ENCODE measurements at places on chromosomes 3 and 15. TPM values are rescaled to one million over a fixed set of nuclear protein-coding genes. Genes with fewer than 3 reads are reported as not detected.

- DNase-seq = no peak
Observed at GRCh38 chr3:81105206-81105605, 656.2 kb downstream of the GBE1 start.

GRCh38 chr3:175983379-175983778, 1124.2 kb downstream of the NAALADL2 start:
- DNase-seq = no peak

DNA sequence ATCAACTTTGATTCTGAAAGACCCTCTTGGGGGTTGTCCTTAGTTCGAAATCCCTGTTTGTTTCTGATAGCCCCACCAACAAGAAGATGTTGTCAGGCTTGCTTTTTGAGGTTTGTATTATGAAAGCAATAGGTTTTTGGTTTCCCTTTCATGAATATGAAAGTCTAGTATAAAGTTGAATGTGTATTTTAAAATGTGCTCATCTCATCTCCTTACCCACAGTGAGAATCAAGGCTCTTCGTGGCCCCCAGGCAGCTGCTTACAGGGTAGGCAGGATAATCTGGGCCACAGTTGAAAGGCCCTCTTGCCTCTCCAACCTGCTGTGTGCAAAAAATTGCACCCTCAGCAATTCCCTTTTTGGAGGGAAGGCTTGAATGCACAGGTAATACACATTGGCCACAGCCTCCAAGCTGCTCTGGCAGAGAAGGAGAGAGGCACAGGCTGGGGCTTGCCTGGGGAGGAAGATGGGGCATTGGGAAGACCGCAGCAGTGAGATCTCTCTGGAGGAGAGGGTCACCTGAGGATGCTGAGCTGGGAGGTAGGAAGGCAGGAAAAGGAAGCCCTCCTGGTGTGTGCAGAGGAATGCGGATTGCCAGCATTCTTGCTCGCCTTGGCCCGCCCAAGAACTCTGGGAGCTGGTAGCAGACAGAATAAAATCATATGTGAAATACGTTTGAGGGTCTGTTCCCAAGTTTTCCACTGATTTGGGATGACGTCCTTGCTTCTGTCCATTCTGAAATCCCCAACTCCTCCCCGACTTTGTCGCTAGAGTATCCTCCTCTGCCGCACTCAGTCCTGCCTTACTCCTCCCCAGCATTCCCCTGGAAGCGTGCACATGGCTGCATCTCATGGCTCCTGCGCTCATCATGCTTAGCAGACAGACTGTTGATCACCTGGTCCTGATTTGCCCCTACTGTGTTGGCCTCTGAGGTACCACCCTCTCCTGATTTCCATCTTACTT, 196.4 kb downstream of the RPLP1 start:
- DNase-seq = no peak

- no peak for DNase-seq
Observed at GRCh38 chr15:39585389-39585841, 4.5 kb downstream of the THBS1 start.

DNA sequence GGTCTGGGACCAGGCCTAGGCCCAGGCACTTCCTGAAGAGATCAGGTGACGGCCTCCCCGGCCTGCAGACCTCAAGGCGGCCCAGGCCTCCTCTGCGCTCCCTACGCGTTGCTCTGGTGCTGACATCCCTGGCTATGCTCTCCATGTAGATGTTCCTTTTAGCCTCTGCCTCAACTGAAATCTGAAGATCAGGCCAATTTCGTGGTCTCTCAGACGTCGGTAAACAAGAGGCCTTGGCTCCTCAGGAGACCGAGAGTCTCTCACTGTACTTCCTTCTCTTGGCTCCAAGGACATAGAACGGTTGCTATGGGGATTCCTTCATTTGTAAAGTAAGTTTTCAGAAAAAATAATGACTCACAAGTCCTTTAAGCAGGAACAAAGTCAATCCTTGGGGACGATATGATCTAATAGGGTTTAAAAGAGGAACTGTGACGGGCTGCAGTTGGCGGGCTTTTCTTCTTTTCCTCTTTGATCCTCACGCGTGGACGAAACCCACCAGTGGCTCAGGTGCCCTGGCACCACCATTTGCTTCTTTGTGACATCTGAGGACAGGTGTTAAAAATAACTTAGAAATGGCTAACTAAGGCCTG, 55.6 kb upstream of the CGNL1 start:
- no peak for DNase-seq

DNA sequence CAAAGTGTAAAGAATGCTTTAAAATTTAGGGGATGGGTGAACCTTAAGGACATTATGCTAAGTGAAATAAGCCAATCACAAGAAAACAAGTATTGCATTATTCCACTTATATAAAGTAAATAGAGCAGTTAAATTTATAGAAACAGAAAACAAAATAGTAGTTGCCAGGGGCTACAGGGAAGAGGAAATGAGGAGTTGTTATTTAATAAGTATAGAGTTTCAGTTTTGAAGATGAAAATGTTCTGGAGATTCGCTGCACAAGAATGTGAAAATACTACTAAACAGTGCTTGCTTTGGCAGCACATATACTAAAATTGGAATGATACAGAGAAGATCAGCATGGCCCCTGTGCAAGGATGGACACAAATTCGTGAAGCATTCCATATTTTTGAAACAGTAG, 32.0 kb downstream of the DNAH12 start:
- DNase-seq = no peak

- no peak for DNase-seq
Observed at GRCh38 chr15:57993409-57994145, 71.9 kb downstream of the ALDH1A2 start.

GRCh38 chr15:55221090-55222011, 24.6 kb upstream of the RSL24D1 start:
- no peak for DNase-seq

DNA sequence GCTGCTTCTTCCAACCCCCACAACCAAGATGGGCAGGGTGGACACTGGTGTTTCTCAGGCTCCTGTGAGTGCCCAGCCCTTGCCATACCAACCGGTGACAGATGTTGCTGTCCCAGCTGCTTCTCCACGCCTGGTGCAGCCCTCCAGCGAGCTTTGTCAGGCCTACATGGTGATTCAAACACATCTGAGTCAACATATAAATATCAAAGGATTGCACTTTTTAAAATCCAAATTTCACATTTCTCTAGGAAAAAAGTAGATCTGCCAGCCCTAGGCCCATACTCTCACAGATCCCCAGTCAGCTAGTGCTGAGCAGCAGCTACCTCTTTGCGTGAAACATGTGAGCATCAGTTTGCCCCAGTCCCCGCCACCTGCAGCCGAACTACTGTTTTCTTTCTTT, 52.7 kb downstream of the RPN1 start:
- DNase-seq = no peak

DNA sequence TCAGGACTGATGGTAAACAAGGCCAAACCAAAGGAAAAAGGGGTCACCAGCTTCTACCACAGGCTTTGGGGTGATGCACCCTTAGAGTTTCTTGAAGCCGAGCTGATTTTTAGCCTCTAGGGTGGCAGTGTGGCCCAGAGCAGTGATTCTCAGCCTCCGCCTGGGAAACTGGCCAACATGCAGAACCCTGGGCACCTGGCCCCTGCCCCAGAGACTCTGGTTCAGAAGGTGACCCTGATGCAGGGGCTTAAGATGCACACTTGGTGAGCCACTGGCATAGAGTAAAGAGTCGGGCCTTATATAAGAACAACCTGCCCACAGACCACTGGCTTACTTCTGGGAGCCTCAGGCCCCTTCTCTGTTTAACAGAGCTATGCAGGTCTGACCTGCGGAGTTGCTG, 44.5 kb downstream of the SYNM start:
- DNase-seq = no peak

DNA sequence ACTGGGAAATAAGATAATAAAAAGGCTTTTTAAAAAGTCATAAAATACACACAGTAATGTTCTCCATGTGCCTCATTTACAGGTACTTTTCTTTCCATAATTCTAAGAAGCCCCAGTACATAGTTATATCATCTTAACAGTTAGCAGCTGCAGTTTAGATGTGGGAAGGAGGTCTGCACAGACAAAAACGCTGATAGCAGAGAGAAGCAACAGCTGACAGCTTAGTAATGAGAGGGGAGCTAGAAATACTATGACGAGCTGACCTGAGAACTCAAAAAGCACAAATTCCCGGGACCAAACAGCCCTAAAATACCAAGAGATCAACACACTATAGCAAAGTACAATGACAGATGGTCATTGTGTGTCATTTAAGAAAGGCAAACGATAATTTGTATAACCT, 36.7 kb upstream of the ARHGEF3 start:
- no peak for DNase-seq

GRCh38 chr3:3353153-3353552, 173.7 kb upstream of the CRBN start:
- DNase-seq = no peak

DNA sequence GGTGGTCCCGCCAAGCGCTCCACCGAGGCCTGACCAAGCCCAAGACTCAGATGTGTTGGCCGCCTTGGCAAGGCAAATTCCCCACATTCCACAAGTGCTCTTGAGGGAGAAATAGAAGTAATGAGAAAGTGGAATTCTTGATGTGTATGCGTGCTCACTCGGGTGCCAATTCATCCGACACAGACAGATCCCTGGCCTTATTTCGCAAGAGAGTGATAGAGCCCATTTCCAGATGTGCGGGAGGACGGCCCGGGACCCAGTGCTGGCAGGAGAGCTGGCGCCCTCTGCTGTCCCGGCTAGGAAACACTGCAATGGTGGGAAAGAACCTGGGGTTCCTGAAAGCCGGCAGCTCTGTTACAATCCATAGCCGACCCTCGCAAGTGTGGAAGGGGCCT, 76.0 kb downstream of the HMG20A start:
- peak; percentile 66 for DNase-seq

DNA sequence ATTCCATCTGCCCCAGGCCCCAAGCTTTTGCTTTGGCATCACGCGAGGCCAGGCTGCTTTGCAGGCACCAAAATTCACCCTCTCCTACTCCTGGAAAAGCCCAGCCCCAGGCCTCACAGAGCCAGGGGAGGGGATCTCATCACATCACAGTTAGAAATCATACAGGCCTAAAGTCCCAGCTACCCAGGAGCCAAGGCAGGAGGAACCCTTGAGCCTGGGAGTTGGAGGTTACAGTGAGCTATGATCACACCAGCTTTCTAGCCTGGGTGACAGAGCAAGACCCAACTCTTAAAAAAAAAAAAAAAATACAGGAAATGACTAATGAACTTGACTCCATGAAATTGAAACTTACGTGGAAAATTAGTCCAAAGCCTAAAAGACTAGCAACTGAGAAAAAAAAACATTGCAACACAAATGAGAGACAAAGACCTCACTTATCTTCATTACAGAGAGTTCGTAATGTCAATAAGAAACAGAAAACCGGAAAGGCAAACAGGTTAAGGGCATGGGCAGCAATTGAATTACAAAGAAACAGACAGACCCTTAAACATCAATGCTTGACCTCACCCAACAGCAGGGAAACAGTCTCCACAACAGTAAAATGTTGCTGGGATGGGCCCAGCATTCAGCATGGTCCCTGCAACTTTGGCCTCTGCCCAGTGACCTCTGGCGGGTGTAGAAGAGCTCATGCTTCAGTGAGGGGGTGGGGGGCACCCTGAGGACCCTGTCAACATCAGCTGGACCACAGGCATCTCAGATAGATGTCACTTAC, 151.5 kb downstream of the LRRK1 start:
- DNase-seq = no peak

DNA sequence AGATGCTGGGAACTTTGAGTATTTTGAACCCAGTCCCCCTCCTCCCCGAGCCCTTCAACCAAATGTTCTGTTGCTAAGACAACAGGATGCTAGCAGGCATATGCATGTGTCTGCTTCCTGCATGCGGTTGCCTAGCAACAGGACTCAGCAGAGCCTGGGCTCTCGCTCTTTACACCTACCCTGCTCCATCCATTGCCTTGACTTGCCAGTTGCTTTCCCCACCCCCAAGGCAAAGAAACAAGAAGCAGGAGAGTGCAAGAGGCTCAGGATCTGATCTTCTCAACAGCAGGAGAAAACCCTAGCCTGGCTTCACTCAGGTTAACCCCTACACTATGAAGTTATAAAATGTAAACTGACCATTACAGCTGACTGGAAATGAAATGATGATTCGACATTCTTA, 393.0 kb downstream of the IGSF11 start:
- no peak for DNase-seq

GRCh38 chr15:59406446-59406845, 31.5 kb upstream of the FAM81A start:
- DNase-seq = no peak

DNA sequence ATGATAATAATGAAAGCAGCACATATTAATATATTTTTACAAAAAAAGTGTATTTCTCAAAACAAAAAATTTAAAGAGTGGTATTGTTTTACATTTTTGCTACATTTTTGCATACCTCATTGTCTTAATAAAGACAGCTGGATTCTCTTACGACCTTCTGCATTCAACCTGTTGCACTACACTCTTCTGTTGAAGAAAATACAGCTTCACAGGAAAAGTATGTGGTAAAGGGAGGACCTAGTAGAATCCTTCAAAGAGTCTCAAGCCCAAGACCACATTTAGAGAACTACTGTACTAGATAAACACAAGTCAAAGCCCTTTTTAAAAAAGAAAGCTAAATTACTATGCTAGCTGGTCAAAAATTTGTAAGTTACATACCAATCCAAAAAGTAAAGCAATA, 7.9 kb downstream of the ZNF280D start:
- no peak for DNase-seq

- DNase-seq = no peak
Observed at GRCh38 chr3:22959593-22959992, 243.5 kb upstream of the UBE2E2 start.

DNA sequence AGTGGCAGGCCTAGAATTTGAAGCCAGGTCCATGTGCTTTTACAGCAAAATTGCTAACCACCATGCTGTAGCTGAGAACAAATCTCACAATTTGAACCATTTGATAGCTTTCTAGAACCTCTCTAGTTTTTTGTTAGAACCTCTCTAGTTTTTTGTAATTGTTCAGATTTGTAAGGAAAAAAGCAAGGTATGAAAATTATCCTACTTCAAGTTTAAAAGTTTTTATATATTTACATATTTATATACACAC, 9.8 kb downstream of the GXYLT2 start:
- DNase-seq = no peak

The GMNC gene
- total RNA-seq = not detected

The TGFBR2 gene
- total RNA-seq = 250 TPM

The CCR1 gene
- total RNA-seq = 27.7 TPM

The PCSK6 gene
- total RNA-seq = 8.8 TPM

The CPNE4 gene
- 4.9 TPM for total RNA-seq

The ISLR2 gene
- total RNA-seq = not detected

The GRK7 gene
- not detected for total RNA-seq

The ZBBX gene
- total RNA-seq = not detected

The PDIA5 gene
- 28.0 TPM for total RNA-seq

The ZNF774 gene
- 7.7 TPM for total RNA-seq

Data from thoracic aorta (tissue), 2 donors.